T-helper 1 cell (primary cell): ENCODE measurements at places on chromosomes 13 and 19.

- no peak for DNase-seq
These were observed 114.8 kb upstream of the TDRD3 start for GRCh38 chr13:60282186-60282585.

DNA sequence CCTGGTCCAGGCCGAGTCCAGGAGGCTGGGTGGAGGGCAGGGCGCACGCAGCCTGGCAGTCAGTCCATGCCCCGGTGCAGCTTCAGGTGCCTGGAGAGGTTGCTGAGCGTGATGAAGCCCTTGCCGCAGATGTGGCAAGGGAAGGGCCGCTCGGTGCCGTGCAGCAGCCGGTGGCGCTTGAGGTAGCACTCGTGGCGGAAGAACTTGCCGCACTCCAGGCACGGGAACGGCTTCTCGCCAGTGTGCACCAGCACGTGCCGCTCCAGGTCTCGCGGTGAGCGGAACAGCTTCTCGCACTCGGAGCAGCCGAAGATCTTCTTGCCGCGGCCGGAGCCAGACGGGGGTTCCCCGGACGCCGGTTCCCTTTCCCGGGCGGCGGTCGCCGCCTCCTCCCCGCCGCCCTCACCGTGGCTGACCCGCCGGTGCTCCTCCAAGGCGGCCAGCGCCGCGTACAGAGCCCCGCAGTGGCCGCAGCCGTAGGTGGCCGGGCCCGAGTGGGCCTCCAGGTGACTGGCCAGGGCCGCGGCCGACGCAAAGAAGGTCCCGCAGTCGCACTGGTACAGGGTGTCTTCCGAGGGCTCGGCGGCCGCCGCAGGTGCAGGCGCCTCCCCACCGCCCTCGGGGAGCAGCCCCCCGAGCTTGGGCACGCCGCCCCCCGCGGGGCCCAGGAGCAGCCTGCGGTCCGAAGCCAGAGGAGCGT, 6.8 kb downstream of the FIZ1 start:
- DNase-seq = no peak

- no peak for DNase-seq
These were observed 497.7 kb downstream of the FGF9 start for GRCh38 chr13:22168437-22169190.

DNA sequence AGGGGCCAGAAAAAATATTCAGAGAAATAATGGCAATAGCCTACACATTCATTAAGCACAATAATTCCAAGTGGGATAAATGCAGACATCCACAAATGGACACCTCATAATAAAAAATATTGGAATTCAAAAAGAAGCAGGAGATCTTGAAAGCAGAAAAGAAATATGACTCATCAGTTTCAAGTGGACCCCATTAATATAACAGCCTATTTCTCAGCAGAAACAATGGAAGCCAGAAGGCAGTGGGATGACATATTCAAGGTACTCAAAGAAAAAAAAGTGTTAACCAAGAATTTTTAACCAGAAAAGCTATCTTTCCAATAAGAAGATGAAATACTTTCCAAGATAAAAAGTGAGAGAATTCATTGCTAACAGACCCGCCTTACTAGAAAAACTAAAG, 48.4 kb upstream of the CYP2A13 start:
- no peak for DNase-seq

GRCh38 chr19:7545904-7546303, 10.4 kb downstream of the PNPLA6 start:
- no peak for DNase-seq

DNA sequence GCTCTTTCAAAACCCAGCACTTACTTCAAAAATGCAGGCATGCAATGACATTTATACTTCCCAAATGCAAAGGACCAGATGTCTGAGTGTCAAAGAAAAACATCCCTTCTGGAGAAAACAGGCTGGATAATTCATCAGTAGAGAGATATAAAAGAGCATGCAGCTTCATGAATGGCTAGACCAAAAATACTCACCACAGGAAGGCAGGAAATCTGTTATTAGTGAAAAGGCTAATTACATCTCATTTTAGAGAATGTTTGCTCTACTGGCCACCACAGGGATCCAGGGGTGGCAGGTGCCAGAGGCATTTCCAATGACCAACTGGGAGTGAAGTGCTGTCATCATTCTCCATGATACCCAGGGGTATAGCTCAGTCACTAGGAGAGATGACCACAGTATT, 106.5 kb downstream of the LHFPL6 start:
- DNase-seq = no peak

GRCh38 chr13:63107179-63107943, 1691.7 kb upstream of the PCDH20 start:
- DNase-seq = no peak

GRCh38 chr19:27920774-27921173, 1292.2 kb downstream of the UQCRFS1 start:
- DNase-seq = no peak

GRCh38 chr13:113746143-113746525, 12.9 kb upstream of the TMEM255B start:
- DNase-seq = no peak

GRCh38 chr13:21723807-21724505, 53.1 kb downstream of the FGF9 start:
- no peak for DNase-seq

DNA sequence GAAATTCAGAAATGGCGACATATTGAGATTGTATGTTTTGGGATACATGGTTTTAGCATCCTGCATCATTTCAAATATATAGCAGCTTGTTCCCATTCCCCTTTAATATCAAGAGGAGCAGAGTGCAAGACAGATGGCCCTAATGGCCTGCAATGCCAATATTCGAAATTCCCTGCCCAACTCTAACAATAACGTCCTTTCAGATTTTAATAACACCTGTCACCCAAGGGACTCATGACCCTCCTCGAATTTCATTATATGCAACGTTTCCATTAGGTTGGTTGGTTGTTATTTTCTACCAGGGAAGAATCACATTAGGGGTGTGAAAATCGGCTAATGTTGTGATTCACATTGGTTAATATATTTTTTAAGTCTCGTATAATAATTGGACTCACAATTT, 170.0 kb downstream of the TNFSF13B start:
- no peak for DNase-seq

GRCh38 chr13:110633776-110634175, 18.4 kb downstream of the NAXD start:
- no peak for DNase-seq

DNA sequence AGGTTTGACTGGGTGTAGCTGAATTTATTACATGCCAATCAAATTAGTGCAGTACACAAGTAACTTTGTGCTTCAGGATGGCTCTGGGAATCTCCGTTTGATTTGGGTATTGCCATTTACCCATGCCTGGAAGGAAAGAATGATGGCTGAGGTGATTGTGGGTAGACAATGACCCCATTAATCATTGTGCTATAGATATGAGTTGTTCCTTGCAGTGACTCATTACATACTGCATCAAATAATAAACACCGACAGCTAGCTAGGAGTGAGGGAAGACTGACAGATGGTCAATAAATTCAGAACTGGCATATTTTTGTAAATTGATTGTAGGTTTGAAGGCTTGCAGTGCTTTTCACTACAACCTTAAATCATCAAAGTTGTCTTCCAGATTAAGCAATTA, 1069.5 kb downstream of the DIAPH3 start:
- DNase-seq = no peak

GRCh38 chr13:48731957-48732569, 78.3 kb downstream of the CYSLTR2 start:
- peak; percentile 54 for DNase-seq

DNA sequence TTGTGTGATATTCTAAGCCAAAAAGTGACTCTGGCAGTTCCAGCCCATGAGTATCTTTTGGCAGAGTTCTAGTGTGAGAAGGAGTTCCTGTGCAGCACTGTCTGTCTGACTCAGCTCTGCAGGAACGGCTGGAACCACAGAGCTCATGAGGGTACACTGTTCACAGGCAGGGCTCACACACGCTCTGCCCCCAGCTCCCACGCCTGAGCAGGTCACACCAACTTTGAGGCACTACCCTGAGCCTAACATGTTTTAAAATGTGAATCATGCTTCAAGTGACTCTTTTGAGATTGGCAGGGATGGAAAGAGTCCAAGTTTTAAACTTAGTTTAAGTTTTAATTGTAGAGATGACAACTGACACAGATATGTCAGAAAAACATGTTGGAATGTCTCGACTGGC, 1203.3 kb downstream of the UQCRFS1 start:
- no peak for DNase-seq

DNA sequence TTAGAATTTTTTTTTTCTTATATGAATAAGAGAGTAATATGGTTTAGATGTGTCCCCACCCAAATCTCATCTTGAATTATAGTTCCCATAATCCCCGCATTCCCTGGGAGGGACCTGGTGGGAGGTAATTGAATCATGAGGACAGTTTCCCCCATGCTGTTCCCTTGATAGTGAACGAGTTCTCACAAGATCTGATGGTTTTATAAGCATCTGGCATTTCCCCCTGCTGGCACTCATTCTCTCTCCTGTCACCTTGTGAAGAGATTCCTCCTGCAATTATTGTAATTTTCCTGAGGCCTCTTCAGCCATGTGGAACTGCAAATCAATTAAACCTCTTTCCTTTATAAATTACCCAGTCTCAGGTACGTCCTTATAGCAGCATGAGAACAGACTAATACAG, 205.7 kb downstream of the MYO16 start:
- DNase-seq = no peak

DNA sequence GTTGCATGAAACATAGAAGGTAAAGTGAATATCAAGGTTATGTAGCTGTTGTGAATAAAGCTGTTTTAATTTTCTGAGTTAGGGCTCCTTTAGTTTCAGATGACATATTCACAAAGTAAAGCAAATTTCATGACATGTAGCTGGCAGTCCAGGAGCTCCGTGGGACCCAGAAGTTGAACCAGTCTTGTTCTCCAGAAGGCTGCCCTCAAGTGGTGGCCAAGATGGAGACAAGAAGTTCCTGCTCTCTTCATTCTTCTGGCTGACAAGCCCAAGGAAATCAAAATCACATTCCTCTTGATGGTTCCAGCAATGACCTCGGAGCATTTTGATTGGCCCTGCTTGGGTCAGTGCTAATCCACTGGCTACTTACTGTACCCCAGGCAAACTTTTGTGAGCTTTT, 128.7 kb downstream of the LIG4 start:
- no peak for DNase-seq

DNA sequence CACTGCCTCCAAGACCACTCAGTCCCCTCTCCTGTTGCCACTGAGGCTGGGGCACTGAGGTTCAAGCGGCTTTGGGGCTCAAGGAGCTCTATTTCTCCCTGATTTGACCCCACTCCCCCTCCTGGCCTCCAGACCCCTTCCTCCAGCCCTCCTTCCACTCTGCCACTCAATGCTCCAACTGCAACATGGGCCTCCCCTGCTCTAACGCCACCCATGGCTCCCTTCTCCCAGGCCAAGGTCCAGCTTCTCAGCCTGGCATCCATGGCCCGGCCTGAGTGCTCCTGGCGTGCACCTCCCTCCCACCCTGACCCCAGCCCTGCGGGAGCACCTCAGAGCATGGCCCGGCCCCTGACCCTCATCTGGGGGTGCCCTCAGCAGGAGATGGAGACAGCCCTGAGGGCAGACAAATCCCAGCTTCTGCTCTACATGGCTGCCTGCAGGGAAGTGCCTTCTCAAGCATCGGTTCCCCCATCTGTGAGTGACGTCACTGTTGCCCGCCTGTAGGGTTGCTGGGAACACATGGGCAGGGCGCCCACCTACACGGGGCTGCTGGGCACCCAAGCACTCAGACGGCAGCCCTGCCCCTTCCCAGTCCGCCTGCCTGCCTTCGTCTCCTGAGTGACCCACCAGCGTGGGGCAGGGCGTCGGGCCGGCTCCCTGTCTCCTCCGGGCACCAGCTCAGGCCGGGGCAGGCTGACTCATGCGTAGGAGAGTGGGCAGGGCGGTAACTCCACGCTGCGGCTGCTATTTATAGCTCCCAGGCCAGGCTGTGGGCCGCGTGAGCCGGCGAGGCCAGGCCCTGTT, 1.6 kb upstream of the DIRAS1 start:
- DNase-seq = no peak

DNA sequence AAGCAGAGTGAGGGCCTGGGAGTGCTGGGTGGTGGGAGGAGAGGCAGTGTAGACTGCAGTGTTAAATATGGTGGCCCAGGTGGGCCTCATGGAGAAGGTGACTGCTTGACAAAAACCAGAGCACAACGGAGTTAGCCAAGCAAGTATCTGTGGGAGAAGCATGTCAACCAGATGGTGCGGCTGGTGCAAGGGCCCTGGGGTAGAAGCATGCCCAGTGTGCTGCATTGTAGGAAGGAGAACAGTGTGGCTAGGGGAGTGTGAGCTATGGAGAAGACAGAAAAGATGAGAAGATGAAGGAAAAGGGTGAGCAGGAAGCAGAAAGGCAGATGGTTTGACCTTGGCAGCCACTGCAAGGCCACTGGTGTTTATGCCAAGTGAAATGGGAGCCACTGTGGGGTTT, 2.2 kb upstream of the VSTM2B start:
- DNase-seq = no peak

- DNase-seq = no peak
These were observed 915 bp upstream of the KCTD12 start for GRCh38 chr13:76887076-76887563.

DNA sequence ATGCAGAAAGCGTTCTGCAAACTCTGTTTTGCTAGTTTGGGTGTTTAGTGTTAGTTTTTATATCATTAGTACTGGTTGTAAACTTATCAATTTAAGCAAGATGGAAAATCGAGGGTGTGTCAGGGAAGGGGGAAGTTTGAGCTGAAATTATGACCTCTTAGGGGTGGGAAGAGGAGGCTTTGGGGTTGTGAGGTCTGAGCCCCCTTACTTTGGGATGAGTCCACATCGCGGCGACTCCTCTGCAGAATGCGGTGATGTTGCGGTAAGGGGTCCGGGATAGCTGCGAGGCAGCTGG, 743 bp upstream of the NDUFS7 start:
- DNase-seq = no peak

DNA sequence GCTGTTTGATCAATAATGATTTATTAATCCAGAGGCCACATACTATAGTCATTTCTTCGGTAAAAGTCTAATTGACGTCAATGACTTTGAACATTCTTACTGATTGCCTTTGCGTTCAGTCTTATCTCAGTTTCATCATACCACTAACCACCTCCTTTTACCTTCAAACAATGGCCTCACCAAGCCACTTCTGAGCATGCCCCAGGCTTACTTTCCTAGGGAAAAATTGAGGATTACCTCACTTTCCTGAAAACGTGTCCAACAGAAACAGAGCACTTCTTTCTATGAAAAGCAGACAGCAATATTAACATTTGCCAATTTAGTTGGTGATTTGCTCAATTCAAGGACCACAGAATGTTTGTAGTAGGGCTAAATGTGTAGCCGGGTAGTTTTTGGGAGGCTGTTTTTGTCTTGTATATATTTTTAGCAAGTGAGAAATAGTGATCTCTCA, 157.6 kb downstream of the KLF5 start:
- DNase-seq = no peak

GRCh38 chr13:40613192-40613818, 53.1 kb downstream of the FOXO1 start:
- no peak for DNase-seq

GRCh38 chr19:45657520-45658167, 10.4 kb upstream of the GIPR start:
- DNase-seq = no peak

GRCh38 chr19:10403137-10404021, at the start of gene CDC37:
CDC37 (minus strand) TSS chr19:10403542; CDS start chr19:10403479, 63 bp downstream.
- DNase-seq = peak; percentile 97

GRCh38 chr13:84951128-84951527, 848.1 kb downstream of the SLITRK6 start:
- no peak for DNase-seq
